ENCODE measurements at places on chromosomes 11 and 22.

- no peak for DNase-seq
These were observed 40.5 kb downstream of the GGTLC2 start for GRCh38 chr22:22684580-22685561.

- no peak for DNase-seq
These were observed 22.8 kb upstream of the SLC25A1 start for GRCh38 chr22:19201130-19201868.

GRCh38 chr22:38012604-38013072, 28.3 kb upstream of the SOX10 start:
- no peak for DNase-seq

DNA sequence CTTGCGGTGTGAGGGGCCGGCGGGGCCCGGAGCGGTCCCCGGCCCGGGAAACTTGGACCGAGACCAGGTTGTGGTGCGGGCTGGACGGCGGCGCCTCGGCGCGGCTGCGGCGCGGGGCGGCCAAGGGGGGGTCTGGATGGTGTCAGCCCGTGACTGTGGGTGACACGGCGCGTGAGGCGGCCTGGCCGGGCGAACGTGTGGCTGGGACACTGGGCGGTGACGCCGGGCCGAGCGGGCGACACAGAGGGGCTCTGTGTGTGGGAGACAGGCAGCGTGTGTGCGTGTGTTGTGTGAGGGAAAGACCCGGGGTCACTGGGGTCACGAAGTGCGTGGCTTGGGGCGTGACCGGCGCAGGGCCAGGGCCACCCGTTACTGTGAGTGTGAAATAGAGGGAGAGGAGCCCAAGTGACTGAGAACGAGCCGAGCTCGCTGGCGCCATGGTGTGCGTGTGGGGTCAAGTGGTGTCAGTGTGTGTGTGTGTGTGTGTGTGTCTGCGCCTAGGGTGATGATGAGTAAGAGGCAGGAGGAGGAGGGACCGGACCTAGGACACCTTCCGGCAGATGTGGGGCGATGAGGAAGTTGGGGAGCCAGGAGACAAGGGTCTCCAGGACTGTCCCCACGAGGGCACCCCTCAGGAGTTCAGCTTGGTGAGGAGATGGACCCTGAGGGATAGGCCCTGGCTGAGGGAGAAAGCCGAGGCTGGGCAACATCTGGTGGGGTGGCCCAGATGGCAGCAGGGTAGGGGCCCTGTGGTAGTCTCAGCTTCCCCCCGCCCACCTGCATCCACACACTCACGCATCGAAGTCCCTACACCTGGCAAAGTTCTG, 817 bp downstream of the RELT start:
- peak; percentile 33 for DNase-seq

DNA sequence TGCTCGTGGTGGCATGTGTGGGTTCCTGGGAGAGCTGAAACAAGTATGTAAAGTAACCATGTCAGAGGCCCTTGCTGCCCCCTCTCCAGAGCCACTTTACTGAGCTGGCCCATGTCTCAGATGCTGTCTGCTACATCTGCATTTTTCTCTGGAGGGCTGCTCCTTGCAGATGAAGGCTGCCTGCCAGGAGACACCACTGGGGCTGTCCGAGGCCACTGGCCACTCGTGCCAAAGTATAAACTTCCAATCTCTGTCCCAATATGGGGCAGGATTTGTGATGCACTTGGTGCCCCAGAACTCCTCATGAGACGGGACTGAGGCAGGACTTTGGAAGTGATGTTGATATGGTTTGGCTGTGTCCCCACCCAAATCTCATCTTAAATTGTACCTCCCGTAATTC, 478.4 kb upstream of the B3GAT1 start:
- DNase-seq = no peak

DNA sequence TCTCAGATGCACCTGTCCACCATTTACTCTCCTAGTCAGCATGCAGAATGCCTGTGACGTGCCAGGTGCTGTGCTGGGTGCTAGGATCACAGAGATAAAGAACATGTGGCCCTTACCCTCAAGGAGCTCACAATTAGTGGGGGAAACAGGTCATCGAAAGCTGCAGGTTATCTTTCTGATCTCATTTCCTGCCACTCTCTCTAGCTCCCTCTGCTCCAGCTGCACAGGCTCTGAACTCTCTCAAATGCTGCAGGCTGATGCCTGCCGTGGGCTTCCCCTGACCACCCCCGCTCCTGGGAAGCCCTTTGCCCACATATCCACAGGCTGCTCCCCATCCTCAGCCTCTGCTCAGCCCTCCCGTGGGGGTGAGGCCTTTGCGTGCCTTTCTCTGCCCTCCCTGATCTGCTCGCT, 29.6 kb downstream of the SHANK3 start:
- no peak for DNase-seq

- DNase-seq = no peak
These were observed 73.2 kb downstream of the KIAA1671 start for GRCh38 chr22:25025491-25026400.

DNA sequence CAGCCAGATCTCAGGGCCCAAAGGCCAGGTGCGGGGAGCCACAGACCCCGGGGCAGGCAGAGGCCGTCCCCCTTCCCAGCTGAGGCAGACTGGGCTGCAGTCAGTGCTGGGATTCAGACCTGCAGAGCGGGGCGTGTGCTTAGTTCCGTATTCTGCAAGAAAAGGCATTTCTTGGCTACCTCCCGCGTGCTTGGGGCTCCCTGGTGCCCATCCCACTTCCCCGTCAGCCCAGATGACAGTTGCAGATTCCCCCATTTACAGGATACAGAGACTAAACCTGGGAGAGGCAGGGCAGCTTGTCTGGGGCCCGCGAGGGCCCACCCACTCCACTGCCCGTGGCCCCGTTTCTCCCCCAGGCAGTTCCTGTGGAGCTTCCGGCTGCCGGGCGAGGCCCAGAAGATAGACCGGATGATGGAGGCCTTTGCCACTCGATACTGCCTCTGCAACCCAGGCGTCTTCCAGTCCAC, 18.3 kb downstream of the CYTH4 start:
- peak; percentile 31 for DNase-seq

GRCh38 chr11:11039208-11039965, 181.5 kb upstream of the ZBED5 start:
- DNase-seq = no peak

GRCh38 chr22:27164781-27165503, 507.6 kb downstream of the MIAT start:
- DNase-seq = no peak

DNA sequence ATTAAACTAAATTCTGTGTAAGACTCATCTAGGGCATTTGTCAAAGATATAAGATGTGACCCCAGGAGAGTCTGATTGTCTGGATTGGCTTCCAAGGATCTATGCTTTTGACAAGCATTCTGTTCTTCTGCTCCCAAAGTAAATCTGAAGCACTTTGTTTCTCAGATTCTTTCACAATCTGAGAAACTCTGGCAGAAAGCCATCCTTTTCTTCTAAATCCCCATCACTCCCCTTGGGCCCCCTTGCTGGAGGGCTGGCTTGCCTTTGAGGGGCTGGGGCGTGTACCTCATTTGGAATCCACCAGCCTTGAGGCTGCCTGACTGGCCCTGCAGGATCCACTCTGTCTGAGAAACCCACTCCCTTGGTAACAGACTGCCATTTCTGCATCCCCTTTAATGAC, 173.5 kb upstream of the CTSC start:
- DNase-seq = no peak

DNA sequence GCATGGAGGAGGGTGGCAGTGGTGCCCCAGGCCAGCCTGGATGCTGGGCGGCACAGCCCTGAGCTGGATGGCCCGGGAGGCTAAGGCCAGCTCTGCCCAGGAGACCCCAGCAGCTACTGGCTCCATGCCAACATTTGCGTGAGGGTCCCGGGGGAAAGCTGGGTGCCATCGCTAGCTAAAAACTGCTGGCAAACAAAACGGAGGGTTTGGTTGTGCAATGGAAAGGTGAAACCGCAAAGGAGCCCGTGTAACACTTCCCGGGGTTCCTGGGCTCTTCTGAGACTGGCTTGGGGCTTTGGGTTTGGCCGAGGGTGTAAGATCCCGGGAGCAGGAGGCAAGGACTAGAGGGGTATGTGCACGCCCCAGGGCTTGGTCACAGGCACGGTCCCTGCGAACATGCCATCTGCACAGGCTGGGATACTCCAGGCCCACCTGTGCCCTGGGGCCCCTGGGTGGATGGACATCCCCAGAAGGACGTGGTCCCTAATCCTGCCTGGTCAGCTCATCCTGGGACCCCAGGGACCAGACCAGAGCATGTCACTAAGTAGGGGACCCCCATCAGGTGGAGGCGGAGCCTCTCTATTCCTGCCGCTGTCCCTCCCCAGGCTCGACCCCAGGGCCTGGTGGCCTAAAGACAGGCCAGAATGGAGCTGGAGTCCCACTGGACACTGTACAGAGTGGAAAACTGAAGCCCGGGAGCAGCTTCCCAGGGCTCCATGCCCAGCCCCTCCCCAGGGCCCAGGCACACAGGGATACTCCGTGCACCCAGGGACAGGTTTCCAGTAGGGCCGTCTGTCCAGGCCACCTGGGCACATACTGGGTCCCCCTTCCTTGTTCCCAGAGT, 44.6 kb downstream of the IGF2 start:
- no peak for DNase-seq

GRCh38 chr11:11036848-11037732, 179.2 kb upstream of the ZBED5 start:
- peak; percentile 2 for DNase-seq

DNA sequence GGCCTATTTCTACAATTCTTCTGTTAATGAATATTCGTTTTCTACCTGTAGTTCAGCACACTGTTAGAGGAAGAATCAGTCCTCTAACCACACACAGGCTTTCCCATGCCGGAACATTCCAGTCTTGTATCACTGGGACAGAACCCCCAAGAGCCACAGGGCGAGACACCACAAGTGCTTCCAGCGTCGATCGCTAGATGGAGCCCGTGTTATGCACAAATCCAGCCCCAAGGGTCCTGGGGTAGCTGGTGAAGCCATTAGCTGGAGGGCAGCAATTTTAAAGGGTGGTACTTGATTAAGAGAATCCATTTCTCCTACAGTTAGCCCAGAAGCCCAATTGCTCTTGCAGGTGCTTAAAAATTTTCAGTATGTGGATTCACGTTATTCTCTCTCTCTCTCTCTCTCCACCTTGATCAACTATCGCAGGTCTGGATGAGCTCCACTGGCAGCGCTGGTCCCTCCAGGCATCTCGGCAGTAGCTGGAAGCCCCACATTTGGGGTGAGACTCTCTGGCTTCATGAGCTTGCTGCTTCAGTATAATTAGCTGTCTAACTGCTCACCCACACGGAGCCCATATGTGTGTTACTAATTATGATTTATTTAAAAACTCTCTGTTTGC, 148.2 kb upstream of the SNX19 start:
- DNase-seq = no peak

DNA sequence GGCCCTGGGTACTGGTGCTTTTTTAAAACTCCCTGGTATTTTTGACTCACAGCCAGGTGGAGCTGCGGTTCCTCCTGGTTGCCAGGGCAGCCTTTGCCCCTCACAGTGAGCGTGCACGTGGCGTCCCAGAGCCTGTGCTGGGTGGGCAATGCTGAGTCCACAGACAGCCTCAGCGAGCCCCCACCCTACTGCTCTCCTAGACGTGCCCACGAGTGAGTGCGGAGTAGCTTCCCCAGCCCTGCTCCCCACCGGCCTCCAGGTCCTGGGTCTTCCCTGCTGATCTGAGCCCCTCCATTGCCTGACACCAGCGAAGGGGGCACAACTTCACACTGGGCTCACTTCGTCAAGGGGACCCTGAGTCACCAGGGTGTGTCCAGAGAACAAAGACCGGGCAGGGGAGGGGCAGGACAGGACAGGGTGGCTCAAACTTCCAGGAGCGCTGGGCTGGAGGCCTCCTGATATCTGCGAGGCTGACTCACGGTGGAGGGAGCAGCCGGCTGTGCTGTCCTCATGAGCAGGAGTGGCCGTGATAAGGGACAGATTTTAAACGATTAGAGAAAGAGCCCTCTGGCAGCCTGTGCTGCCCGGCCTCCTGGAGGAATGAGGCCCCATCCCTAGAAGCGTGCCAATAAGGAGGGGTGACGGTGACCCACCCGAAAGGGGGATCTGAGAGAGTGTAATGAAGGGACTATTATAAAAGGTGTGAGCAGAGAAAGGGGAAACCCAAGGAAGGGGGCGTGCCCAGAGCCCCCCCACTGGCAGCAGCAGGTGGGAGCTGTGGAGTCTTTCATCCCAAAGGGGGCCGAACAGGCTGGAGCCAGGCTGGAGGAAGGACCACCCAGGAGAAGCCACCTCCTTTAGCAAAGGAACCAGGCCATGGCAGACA, 129.3 kb upstream of the FGF3 start:
- DNase-seq = no peak

GRCh38 chr11:33773404-33773986, 825 bp downstream of the FBXO3 start:
- DNase-seq = peak; percentile 12

GRCh38 chr11:95778699-95779098, 10.9 kb downstream of the FAM76B start:
- no peak for DNase-seq

- no peak for DNase-seq
These were observed 11.6 kb downstream of the CD59 start for GRCh38 chr11:33724644-33725035.

DNA sequence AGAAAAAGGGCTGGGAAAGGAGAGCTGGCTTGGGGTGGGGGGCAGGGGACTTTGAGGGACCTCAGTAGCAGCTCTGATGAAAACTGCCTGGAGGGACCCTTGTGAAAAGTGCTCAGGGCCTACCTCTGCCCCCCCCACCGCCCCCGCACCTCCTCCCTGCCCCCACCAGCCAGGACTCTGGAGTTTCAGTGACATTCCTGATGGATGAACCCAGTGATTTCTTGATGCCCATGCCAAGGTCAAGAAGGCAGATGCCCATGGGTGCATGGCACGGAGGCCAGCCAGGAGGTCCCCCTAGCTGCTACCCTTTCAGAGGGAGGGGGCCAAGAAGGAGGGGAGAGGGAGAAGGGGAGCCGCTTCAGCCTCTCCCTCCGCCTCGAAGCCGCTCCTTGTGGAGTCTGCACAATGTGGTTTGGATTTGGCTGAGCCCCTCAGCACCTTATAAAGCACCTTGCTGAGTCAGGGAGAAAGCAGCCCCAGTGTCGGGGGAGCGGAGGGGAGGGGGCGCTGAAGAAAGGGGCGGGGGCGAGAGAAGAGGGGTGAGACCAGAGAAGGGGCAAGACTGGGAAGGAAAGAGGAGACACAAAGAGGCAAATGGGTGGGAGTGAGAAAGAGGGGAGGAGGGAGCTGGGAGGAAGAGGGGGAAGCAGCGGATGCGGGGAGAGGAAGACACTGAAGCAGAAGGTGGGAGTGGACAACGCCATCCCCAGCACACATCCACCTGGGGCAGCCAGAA, 2.1 kb upstream of the CLCF1 start:
- DNase-seq = no peak

GRCh38 chr22:37032535-37033460, 13.3 kb downstream of the MPST start:
- DNase-seq = no peak

- no peak for DNase-seq
These were observed 80.9 kb upstream of the WNT11 start for GRCh38 chr11:76287227-76287626.

DNA sequence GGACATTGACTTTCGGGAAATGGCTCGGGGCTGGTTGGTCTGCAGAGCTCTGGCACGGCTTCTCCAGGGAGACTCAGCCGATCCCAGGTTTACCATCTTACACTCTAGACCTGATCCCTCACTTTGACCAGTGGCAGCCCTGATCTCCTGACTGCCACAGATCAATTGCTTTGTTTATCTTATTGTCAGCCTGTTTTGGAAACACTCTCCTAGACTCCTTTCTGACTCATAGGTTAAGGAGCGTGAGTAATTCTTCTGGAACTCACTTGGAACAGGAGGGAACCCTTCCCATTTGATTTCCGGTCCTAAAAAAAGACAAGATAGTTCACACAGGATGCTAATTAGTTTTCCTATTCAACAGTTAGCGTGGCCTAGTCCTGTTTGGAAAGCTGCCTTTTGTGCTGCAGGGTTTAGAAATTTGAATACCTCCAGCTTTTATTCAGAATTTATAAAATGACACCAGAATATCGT, 16.0 kb upstream of the BMAL1 start:
- no peak for DNase-seq

GRCh38 chr11:100687054-100687629, at the start of gene ARHGAP42:
Gene ARHGAP42 (plus strand): TSS chr11:100687288. CDS start chr11:100687679, 391 bp downstream.
- no peak for DNase-seq

Measured in effector CD8-positive, alpha-beta T cell (primary cell).